Activated T-helper 1 cell treated with anti-CD3 and anti-CD28 coated beads, Interleukin-2, amount 50 U/mL, for 16 hours (primary cell): ENCODE measurements at places on chromosomes 5 and 9.

DNA sequence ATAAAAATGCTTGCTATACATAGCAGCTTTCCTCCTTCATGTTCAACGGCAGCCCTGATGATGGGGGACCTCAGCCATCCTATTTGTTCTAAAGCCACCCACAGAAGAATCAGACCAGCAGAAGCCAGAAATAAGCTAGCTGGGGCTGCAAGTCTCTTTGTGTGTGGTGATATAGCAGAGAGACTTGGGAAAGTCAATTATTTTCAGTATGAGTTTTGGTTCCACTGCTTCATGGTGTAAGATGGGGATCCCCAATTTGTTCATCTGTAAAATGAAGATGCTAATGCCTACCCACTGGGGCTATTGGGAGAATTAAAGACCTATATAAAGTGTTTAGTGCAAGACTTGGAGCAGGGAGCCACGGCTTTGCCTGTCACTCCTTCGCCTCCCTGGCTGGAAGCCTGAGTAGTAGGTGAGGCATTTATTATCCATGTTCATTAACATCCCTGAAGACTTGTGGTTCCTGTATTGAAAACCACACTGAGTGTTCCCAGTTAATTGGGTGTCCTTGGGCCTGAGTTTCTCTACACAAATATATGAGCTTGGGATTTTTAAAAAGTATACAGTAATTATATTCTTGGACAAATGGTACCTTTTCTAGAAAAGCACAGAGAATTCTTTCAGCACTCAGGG lies 210.1 kb upstream of the SLC24A2 start:
- DNase-seq: no peak

DNA sequence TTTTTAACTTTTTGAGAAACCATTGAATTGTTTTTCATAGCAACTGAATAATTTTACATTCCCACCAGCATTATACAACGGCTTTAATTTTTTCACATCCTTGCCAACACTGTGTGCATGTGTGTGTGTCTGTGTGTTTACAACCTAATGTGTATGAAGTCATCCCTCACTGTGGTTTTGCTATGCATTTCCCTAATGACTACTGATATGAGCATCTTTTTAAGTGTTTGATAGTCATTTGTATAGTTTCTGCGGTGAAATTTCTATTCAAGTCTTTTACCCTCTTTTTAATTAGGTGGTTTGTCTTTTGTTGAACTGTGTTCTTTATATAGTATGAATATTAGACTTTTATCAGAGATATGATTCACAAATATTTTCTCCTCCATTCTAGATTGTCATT lies 263.1 kb upstream of the COX7C start:
- no peak for DNase-seq

GRCh38 chr9:134724912-134725604 lies 83.5 kb downstream of the COL5A1 start:
- no peak for DNase-seq

DNA sequence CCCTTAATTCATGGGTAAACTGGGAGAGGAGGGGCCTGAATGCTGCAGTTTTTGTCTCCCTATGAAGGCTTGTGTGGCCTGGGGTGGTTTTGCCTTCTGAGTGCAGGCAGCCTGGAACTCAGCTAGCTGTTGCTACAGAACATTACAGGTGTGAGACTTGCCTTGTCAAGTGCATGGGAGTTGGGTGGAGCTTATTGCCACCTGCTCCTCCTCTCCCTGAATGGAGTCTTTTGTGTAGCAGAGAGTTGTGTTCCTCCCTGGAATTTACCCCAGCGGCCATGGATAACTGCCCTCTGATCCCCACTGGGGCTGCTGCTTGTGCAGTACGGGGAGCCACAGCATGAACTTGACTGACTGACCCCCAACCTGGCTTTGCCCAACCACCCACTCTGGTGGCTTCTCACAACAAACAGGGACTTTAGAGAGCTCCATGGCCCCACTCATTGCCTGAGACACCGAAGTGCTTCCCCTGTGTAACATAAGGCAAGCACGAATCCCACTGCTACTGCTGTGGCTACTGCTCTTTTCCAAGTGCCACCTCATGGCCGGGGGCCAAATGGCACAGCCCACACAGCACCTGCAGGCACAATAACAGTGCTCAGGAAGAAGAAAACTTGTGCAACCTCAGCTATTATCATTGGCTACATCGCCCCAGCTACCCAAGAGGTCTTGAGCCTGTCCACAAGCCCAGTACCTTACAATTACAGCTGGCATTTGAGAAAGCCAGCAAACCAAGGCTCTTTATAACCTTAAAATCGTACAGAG lies 942.9 kb downstream of the CDH18 start:
- DNase-seq: no peak

DNA sequence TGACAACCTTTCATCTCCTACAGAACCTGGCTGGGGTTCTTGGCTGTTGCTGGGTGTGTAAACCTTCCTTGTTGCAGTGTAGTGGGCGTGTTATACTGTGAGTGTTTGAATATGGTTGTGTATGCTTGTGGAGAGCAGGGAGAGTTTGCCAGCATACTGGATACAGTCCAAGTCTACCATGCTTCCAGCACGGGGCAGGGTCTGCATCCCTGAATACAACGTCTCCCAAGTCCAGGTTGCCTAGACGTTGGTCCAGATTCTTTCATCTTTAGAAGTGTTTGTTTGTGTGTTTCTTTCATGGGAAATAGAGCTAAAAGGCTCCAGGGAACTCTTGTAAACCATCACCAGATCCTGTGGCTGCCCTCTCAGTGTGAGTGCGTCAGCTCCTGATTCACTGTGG lies 46.4 kb downstream of the SYK start:
- DNase-seq: no peak

GRCh38 chr9:109263358-109263757 lies 57.5 kb downstream of the EPB41L4B start:
- no peak for DNase-seq

GRCh38 chr5:68191083-68191791 lies 24.3 kb upstream of the PIK3R1 start:
- DNase-seq: no peak

GRCh38 chr5:124960266-124960665 lies 213.8 kb upstream of the ZNF608 start:
- no peak for DNase-seq

- no peak for DNase-seq
Measured at GRCh38 chr9:135490166-135490870, 10.2 kb upstream of the MRPS2 start.

- no peak for DNase-seq
Measured at GRCh38 chr5:37517686-37518085, 138.6 kb downstream of the WDR70 start.

GRCh38 chr5:144237851-144238250 lies 67.2 kb downstream of the KCTD16 start:
- no peak for DNase-seq

- no peak for DNase-seq
Measured at GRCh38 chr9:110707419-110707818, 38.8 kb downstream of the MUSK start.

DNA sequence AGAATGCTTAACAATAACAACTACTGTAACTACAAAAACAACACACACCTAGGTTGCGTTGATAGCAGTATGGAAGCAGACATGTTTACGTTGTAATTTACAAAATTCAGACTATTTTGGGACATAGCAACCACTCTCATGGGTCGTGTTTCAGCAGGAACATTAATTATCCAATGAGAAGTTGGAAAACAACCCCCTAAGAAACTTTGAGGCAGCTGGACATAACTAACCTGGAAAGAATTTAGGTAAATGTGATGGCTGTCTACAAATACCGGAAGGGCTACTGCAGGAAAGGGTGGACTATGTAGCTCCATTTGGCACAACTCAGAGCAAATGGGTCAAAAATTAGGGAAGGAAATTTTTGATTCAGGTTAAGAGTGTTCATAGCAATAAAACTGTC lies 409.3 kb downstream of the ADGRV1 start:
- no peak for DNase-seq

GRCh38 chr5:16983972-16984371 lies 47.9 kb upstream of the MYO10 start:
- DNase-seq: no peak

- no peak for DNase-seq
Measured at GRCh38 chr9:109418827-109419226, 79.3 kb downstream of the PTPN3 start.
